Activated T-cell treated with anti-CD3 and anti-CD28 coated beads for 4 hours (primary cell): ENCODE measurements at places on chromosomes 13 and 19.

DNA sequence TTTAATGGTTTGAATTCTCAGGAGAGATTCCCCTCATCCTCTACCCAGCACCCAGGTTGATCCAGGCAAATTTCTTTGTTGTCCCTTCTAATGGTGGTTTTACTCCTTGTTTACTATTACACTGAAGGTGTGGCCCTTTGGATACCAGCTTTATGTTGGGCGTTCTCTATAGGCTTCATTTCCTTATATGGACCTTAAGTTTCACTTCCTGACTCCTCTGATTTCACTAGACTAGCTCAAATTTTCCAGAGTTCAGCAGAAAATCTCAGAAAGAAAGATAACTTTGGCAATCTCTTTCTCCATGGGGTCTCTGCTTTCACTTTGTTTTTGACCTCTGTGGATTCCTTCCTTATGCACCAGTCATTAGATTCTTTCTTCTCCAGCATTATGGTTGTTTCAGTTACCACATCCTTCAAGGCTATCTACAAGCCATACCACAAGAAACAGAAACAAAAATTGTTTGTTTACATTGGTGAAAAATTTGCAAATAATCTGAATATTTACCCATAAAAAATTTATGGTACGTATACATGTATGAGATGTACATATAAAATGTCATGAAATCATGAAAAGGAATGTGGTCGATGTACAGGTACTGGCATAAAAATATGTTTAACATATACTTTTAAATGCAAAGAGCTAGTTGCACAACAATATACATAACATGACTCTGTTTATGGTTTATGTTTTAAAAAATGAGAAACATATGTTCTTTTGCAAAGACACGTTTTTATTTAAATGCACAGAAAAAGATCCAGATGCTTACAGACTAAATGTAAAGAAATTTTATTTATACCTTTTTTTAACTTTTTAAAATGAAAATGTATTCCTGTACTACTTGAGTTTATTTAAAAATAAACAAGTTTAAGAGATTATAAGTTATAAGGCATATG lies 212.6 kb downstream of the LACC1 start:
- DNase-seq: no peak

- no peak for DNase-seq
Observed at GRCh38 chr19:18861917-18862316, 30.2 kb downstream of the UPF1 start.

- peak; percentile 40 for DNase-seq
Observed at GRCh38 chr19:1295169-1296012, 9.7 kb downstream of the EFNA2 start.

- no peak for DNase-seq
Observed at GRCh38 chr19:18339723-18340122, 675 bp upstream of the PGPEP1 start.

DNA sequence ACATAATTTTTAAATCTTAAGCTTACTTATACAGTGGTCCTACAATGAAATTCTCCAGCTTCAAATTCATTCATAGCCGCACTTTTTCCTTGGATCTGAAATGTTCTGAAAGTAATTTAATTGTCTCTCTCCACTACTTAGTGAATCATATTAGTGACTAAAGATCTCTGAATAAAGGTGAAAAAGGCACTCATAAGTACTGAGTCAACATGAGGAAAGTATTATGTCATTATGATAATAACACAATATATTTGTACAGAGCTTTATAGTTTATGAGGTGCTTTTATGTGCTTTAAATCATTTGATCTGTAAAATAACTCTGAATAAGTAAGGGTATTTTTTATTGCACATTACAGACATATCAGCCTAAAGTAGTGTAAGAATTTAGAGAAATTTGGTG lies 628.2 kb upstream of the SLITRK5 start:
- no peak for DNase-seq

- DNase-seq: no peak
Observed at GRCh38 chr19:10011974-10012373, 1.3 kb upstream of the RDH8 start.

- no peak for DNase-seq
Observed at GRCh38 chr19:33419788-33420130, 46.2 kb downstream of the CEBPG start.

GRCh38 chr19:2977746-2978138 lies 378 bp downstream of the TLE6 start:
- no peak for DNase-seq

- peak; percentile 19 for DNase-seq
Observed at GRCh38 chr19:42596391-42597072, 1.8 kb upstream of the CEACAM8 start.
